ENCODE measurements at places on chromosomes 12 and 14.

DNA sequence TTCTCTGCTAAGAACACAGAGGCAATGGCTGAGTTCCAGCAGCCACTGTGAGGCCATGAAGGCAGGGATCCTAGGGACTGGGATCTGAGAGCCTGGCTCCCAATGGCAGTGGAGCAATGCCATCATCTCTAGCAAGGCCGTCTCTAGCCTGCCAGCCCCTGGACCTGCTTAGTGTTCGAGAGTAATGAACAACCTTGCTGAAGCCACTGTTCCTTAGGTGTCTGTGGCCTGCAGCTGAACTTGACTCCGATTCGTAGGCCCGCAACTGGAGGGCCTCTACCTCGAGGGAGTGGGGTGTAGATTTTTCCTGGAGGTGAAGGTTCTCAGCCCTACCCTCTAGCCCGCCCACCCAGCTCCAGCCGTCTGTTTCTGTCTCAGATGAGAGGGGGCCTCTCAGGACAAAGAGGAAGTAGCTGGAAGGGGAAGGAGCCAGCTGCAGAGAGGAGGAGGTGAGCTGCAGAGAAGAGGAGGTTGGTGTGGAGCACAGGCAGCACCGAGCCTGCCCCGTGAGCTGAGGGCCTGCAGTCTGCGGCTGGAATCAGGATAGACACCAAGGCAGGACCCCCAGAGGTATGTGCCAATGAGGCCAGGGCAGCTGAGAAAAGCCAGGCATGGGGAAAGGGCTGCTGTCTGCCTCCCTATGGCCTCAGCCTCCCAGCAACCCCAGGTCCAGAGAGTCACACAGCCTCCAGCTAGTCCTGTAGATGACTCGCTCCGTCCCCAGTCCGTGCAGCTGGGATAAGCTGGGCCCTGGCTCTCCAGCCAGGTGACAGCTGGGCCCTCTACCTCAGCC, at the start of gene PLD4:
Gene PLD4, plus strand, starts transcription at position 459 of the 793 bp plus-strand sequence. CDS start 2,262 bp downstream, outside the sequence.
- ATAC-seq: peak; percentile 63

GRCh38 chr14:101273091-101273490, 288.2 kb upstream of the DIO3 start:
- ATAC-seq: no peak

DNA sequence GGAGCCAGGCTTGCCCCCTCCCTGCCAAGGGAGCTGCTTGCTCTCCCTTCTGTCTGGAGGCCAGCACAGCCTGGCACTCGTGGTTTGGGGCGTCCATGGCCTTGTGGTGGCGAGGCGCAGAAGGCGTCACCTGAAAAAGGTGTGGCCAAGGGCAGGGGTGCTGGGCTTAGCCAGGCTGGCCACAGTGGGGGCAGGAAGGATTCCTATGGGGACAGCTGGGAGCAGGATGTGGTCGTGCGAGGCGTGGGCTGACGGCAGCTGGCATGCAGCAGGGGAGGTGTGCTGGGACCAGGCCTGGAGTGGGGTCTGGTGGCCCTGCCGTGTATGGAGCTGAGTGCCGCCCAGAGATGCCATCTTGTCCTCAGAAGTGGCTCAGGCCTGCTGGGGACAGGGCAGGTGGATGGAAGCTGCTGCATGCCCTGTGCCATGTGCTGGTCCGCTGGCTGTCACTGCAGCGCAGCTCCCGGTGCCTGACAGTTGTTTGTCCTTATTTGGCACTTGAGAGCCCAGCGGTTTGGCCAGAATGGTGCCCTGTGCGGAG, 30.0 kb downstream of the SH2B3 start:
- peak; percentile 1 for ATAC-seq

GRCh38 chr14:75280291-75280830, 1.7 kb downstream of the FOS start:
- ATAC-seq: no peak

GRCh38 chr14:49947506-49947905, 54.6 kb downstream of the ARF6 start:
- ATAC-seq: no peak

DNA sequence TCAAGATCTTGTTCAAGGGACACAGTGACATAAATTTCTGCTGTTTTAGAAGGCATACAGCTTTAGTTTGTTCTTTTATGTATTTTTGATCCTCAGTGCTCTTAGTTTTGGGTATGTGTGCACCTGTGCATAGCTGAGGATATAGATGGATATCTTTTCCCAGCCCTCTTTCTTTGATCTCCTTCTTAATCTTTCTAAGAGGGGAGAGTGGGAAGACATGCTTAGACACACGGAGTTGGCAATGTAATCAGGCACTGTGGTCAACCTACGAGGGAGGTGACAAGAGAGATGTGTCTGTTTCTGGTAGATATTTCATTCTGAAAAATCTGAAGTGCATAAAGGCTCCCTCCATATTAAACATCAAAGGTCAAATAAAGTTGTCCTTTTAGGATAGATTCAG, 340.6 kb downstream of the TMEM132D start:
- no peak for ATAC-seq

GRCh38 chr12:31991146-31991545, 31.9 kb downstream of the RESF1 start:
- ATAC-seq: peak; percentile 31

GRCh38 chr12:116697716-116698115, 40.2 kb downstream of the SPRING1 start:
- no peak for ATAC-seq

- no peak for ATAC-seq
Measured at GRCh38 chr14:103899316-103899715, 28.9 kb upstream of the TDRD9 start.

- no peak for ATAC-seq
Measured at GRCh38 chr12:48023386-48023785, 19.1 kb upstream of the COL2A1 start.

DNA sequence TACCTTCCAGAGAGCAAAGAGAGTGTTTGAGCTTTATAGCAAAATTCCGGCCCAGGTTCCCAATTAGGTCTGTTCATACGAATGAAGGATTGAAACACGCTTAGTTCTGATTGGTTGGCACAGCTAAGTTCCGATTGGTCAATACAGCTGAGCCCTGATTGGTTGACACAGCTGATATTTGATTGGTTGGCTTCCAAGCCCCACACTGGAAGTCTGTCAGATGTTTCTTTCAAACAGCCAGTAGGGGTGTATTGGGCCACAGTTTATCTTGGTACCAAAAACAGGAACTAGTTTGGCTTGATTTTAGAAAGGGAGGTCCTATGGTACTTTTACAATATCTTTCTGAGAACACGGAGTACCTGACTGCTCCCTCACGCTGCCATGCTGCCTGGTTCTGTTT, 93.4 kb downstream of the CAND1 start:
- no peak for ATAC-seq

GRCh38 chr14:28761438-28762291, 4.9 kb upstream of the FOXG1 start:
- ATAC-seq: no peak

GRCh38 chr14:19800282-19801117, 3.1 kb upstream of the OR4N2 start:
- peak; percentile 31 for ATAC-seq

GRCh38 chr12:43079476-43079875, 472.5 kb downstream of the ADAMTS20 start:
- ATAC-seq: no peak

- no peak for ATAC-seq
Measured at GRCh38 chr14:89922031-89922907, 32.3 kb downstream of the EFCAB11 start.

DNA sequence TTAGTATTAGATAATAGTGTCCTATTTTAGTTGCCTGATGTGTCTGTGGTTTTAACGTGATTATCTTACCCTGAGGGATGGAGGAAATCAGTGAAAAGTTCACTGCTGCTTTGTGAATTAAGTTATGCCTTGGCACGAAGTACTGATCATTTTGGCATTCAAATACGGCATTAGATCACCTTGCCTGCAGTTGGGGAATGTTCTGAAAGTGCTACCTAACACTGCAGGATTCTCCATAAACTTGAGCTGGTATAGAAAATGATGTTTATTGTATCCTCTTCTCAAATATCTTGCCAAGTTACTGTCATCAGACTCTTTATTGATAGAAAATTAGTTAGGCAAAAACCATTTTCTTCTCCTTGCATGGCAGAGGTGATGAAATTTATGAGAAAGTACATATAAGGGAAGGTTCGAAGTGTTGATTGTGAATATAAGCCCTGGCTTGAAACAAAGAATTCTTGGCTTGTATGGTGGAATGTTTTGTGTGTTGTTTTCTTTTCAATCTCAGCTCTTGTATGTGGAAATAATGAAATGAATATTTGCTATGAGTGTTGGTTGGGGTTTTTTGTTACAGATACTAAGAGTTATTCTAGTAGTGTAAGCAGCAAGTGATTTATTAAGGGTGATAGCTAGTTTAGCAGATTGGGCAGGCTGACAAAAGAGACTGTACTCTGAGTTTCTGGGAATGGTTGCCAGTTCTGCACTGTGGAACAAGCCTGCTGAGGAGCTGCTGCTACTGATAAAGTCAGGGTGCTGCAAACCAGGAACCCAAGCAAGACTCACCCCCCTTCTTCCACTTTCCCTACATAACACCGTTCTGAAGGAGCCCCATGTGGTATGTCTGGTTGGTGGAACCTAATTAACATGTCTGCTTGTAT, 448.3 kb downstream of the PCNX1 start:
- ATAC-seq: peak; percentile 77

- no peak for ATAC-seq
Measured at GRCh38 chr14:23209651-23210423, 26.4 kb upstream of the SLC7A8 start.

GRCh38 chr14:55717621-55718020, 137.6 kb downstream of the KTN1 start:
- no peak for ATAC-seq

- ATAC-seq: no peak
Measured at GRCh38 chr14:79809849-79810612, 401.3 kb downstream of the DIO2 start.

- no peak for ATAC-seq
Measured at GRCh38 chr14:99067141-99067920, 204.7 kb downstream of the BCL11B start.

DNA sequence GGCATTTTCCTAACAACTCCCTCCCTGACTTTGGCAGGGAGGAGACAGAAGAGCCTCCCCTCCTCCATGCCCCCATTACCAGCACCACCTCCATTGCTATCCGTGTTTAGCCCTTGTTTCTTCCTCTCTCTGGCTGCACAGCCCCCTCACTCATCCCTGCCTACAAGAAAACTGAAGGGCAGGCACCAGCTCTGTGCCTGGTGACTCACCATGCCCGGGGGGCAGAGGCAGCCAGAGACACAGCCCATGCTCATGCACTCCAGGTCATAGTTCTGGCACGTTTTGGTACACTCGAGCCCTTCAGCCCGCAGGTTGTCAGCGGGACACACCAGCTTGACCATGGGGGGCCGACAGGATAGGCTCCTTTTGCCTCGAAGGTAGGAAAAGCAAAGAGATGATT, 80.4 kb downstream of the VWF start:
- ATAC-seq: peak; percentile 17

GRCh38 chr12:13163868-13164635, 32.5 kb upstream of the EMP1 start:
- ATAC-seq: no peak

DNA sequence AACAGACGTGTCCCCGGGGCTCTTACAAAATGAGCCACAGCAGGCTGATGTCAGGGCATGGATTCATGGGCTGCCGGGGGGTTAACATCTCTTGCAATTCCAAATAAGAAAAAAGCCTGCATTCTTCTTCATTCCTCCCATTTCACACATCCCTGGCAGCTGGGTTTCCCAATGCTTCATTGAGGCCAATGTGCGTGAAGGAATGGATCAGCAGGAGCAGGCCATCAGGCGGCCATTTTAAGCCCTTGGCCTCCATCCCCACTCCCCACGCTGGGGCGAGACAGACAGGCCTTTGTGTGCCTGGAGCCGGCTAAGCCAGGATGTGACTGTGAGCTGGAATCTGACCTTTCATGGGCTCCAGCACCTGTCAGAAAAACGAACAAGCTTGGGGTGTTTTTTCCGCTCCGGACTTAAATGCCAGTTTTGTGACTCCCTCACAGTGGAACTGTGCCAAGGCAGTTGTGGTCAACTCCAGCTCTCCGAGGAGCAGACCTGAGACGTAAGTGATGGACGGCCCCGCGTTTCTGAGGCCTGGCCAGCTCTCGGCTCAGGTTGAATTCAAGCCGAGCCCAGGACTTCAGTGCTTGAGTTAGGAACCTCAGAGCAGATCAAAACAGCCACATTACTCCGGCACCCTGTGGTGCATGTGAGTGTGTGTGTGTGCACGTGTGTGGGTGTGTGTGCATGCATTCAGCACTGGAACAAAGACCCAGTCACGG, 133.1 kb downstream of the TMEM30B start:
- no peak for ATAC-seq

- no peak for ATAC-seq
Measured at GRCh38 chr14:86420131-86420530, 890.2 kb downstream of the FLRT2 start.

- no peak for ATAC-seq
Measured at GRCh38 chr14:52583544-52583943, 30.9 kb downstream of the GPR137C start.

- no peak for ATAC-seq
Measured at GRCh38 chr12:56676851-56677580, 11.1 kb downstream of the PTGES3 start.

DNA sequence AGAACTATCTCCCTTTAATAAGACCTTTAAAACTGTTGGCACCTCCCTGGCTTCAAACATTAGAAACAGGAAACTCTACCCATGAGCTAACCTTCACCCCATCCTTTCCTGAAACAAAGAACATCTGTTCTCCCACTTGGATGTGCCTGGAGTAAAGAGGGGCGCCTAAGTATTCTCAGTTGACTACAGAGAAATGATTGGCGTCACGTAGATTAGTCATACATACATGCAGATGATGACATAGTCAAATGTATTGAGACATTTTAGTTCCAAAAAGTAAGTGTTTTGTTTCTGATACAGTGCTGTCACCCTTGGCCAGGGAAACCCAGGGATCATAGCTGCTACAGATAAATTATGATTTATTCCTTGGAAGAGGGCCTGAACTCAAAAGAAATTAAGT, 260.0 kb upstream of the PLEKHG7 start:
- ATAC-seq: no peak

DNA sequence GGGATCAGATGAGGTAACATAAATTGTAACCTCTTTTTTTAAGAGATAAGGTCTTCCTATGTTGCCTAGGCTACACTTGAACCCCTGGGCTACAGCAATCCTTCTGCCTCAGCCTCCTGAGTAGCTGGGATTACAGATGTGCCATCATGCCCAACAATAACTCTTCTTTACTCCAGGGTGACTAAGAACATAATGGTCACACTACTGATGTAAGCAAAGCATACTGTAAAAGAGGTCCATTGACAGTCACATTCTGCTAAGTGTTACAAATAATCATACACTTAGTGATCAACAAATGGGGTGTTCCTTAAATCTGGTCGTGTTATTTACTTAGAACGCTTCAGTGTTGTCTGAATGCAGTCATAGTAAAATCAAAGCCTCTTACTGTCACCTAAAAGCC, 68.9 kb downstream of the EPS8 start:
- no peak for ATAC-seq

DNA sequence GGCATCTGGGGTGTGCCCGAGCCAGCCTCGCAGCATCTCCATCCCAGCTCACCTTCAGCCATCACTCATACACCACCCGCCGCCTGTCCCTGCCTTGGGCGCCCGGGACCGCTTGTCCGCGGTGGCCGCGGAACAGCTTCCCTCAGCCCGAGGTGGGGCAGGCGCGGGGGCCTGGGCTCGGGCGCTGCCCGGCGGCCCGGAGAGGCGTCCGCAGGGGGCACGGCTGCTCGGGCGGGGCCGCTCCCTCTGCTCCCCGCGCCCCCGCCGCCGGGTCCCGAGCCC, 430 bp downstream of the SLC41A2 start:
- peak; percentile 49 for ATAC-seq
